ENCODE measurements at places on chromosomes 3 and 15.

- no peak for DNase-seq
These were observed 129.3 kb upstream of the CD96 start for GRCh38 chr3:111412656-111413055.

- DNase-seq = peak; percentile 27
These were observed 6.5 kb upstream of the PHLDB2 start for GRCh38 chr3:111852540-111852939.

DNA sequence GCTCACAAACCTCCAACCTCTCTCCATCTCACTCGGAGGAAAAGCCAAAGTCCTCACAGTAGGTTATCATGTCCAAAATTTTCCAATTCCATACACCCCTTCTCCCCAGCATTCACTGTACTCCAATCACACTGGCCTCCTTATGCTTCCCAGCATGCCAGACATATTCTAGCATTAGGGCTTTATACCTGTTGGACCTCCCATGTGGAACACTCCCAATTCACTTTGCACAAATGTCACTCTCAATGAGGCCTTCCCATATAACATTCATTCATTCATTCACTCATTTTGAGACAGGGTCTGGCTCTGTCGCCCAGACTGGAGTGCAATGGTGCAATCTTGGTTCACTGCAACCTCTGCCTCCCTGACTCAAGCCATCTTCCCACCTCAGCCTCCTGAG, 19.9 kb downstream of the SCAPER start:
- no peak for DNase-seq

DNA sequence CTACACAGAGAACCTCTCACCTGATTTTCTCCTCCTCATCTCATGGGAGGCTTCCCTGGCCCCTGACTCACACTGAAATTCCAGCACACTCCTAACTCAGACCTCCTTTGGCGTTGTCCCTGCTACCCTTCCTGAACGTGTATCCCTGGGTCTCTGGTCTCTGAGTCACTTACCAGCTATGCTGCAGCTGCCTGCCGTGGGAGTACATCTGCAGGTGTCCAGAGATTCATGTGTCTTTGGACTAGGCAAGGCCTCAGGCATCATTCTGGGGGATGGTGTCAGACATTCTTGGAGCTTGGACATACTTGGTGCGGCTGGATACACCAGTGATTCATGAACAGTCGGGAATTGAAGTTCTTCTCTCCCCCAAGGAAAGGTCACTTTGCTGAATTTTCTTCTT, 148.8 kb upstream of the TRIM42 start:
- no peak for DNase-seq

- no peak for DNase-seq
These were observed 13.9 kb downstream of the BTBD1 start for GRCh38 chr15:83053151-83053550.

DNA sequence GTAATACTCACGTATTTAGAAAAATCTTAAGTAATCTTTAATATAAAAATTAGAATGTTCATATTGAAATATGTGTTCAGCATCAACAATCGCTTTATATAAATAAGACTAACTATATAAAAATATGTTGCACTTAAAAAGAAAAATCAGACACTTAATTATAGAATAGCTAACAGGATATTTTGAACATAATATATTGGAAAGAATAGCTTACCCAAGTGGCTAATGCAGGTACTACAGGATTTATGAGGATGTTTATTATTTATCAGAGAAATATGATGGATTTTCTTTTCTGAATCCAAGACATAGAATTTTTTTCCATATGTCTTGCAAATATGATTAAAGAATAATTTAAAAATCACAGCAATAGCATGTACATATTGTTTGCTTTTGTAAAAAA, 567.9 kb upstream of the GBE1 start:
- DNase-seq = no peak

- no peak for DNase-seq
These were observed 474.0 kb downstream of the FGF12 start for GRCh38 chr3:192253138-192253887.

DNA sequence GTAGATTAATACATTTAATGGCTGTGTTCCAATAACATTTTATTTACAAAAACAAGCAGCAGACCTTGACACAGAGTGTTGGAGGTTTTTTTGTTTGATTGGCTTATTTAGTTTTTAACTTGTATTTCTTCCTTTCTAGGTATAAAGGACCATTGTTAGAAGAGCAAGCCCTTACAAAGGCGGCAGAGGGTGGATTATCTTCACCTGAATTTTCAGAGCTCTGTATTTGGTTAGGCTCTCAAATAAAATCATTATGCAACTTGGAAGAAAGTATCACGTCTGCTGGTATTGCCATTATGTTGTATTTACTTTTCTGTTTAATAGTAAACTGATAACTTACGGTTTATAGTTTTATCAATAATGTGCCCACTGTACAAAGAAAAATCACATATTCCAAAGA, 10.0 kb downstream of the FAM98B start:
- no peak for DNase-seq

DNA sequence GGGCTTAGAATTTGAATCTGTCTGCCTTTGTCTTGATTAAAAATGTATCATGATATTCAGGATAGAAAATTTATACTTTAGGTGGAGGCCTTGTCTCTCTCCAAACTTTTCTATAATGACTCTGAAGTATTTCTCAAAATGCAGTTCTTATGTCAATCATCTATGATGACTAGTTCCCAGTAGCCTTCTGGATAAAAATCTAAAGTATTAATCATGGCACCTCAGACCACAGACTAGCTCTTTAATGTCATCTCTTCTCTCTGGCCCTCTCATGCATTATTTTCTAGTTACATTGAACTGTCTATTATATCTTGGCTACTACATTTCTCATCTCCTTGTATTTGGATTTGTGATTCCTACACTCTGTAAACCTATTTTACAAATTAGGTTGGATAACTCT, 96.9 kb downstream of the ZPLD1 start:
- no peak for DNase-seq

GRCh38 chr3:94081884-94082283, 19.0 kb downstream of the NSUN3 start:
- DNase-seq = no peak

DNA sequence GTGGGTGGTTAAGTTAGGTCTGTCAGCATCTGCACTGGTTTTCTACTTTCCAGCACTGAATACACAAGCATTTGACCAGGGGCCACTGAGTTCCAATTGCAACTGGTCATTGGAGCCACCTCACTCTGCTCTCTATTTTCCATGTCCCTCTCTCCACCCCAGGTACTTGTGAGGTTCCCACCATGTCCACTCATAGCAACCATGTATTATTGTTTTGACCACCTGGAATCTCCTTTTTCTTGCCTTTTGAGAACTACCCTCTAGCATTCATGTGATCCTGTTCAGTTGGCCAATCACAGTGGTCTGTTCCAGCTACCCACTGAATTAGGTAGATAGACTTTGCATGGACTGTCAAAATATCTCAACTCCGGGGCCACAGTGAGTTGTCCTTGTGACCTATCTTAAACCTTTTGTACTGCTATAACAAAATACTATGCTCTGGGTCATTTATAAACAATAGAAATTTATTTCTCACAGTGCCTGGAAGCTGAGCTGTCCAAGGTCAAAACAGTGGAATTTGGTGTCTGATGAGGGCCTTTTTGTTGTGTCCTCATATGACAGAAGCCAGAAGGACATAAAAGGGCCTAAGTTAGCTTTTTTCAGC, 20.2 kb upstream of the TM4SF18 start:
- no peak for DNase-seq

DNA sequence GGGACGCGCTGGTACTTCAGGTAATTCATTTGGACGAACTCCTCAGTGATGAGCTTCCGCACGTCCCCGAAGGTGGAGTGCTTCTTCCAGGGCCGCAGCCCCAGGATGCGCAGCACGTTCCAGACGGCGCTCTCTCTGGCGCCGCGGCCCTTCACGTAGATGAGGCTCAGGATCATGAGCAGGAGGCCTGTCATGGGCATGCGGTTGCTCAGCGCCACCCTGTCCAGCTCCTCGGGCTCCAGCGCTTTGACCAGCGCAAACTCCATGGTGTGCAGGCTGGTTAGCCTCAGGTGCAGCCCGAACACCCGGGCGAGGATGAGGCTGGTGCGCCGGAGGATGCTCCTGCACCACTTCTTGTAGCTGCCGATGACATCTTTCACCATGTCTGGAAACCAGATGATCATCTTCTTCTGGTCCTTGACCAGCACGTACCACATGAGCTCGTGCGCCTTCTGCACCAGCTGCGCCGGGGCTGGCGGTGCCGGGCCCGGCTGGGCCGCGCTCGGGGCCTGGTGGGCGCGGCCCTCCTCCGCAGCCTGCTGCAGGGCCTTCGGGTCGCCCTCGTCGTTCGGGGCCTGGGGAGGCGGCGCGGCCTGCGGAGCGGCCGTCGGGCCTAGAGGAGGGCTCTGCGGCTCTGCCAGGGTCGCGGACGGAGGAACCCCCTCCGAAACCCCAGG, 501 bp downstream of the NDN start:
- DNase-seq = no peak

- DNase-seq = peak; percentile 70
These were observed 29.8 kb upstream of the SENP5 start for GRCh38 chr3:196837819-196838420.

GRCh38 chr3:44648564-44649229, at the start of gene ZNF35:
TSS of gene ZNF35 (plus strand) at chr3:44648732. CDS start at chr3:44651068, 2,336 bp downstream.
- DNase-seq = peak; percentile 90

DNA sequence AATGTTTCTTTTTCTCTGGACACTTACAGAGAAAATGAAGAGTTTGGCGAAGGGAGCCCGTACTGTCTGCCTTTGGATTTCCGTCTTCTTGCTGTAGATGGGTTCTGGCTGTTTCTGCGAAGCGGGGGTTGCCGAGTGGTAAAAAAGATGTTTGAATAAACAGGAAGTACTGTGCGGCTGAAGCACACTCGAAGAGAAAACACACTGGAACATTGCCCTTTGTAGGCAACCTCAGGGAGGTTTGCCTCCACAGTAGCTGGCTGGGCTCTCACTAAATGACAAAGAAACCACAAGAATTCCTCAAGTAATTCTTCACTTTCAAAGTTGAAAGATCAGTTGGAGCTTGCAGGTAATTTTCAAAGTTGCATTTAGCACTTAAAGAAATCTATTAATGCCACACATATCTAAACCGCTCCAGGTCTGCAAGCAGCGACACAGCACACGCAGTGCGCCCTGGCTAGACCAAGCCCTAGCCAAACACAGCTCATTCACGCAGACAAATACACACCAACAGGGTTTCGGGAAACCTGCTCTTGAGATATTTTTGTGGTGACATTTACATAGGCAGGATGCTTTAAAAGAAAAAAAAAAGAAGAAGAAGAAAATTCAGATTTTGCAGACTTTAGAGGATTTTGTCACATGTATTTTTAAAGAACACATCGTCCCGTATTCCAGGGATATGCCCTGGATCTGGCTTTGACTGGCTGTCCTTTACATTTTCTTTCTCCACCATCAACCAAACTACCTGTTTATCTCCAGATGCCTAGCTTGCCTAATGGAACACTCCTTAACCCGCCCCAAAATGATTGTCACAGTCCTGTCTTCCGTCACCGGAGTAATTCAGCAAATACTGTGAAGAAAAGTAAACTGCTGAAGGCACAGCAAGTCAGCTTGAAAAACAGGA, 452.8 kb downstream of the FOXP1 start:
- no peak for DNase-seq

- no peak for DNase-seq
These were observed 53.5 kb downstream of the RAP2B start for GRCh38 chr3:153215497-153215896.

DNA sequence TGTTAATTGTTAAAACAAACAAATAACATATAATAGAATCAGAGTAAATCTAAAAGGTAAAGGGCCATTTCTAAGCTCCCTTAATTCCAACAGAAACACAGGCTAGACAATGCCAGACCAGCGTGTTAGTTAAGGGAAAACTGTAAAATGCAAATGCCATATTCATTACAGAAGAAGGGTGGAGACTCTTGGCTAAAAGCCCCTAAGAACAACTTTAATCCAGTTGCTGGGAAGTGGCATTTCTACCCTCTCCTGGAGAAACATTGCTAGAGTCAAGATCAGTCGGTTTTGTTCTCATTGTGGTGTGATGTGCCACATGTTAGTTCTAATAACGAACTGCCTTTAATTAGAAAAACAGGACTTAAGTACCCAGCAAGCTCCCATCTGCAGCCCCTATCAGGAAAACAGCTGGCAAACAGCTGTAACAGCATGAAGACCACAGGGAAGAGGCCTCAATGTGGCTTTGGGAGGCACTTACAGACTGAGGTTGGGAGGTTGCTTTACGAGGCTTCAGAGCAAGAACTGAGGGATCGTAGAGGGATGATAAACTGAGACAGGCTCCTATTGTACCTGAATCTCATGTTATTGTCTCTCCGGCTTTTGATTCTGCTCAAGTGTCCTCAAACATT, 1134.8 kb downstream of the ROBO1 start:
- no peak for DNase-seq

- DNase-seq = no peak
These were observed 123.5 kb upstream of the CRBN start for GRCh38 chr3:3302964-3303363.

- DNase-seq = no peak
These were observed 34.6 kb upstream of the CMTM8 start for GRCh38 chr3:32203854-32204253.

DNA sequence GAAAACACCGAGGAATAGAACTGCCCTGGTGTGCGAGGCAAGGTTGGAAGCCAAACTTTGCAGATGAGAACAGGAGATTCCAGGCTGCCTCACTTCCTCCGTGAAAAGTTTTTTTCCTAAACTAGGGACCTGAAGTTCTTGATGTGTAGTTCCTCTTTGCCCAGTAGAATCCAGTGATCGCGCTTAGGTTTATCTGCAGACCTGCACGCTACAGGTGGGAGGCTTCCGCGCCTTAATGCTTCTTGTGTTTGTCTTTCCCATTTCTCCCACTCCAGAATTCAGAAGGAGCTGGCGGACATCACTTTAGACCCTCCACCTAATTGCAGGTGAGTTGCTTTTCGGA, 5.4 kb downstream of the UBE2E1 start:
- no peak for DNase-seq

DNA sequence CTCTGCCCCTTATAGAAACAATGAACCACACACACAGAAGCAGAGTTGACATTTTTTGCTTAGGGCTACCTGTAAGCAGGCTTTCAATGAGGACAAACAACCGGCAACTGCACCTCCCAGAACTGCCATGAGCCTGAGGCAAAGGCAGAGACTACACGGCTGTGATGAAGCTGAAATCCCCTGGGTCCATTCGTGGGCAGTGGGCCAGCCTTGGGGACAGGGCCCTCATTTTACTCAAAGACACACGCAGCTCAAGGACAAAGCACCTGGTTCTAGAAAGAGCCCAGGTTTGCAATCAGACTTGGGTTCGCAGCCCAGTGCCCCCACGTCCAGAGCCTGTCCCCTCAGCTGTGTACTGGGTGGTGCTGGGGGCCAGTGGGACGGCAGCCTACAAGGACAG, 17.9 kb downstream of the FAM174B start:
- DNase-seq = no peak

- no peak for DNase-seq
These were observed 29.6 kb upstream of the RPL32 start for GRCh38 chr3:12870942-12871341.

- no peak for DNase-seq
These were observed 7.6 kb upstream of the ADPRH start for GRCh38 chr3:119571688-119572087.

All from SK-N-SH (cell line).